A549 (cell line): ENCODE measurements at places on chromosomes 3 and 15.

GRCh38 chr15:49236869-49237268 lies 66.8 kb downstream of the GALK2 start:
- no peak for DNase-seq

- DNase-seq: no peak
These were observed 48.3 kb downstream of the CLDN11 start for GRCh38 chr3:170467007-170467406.

- DNase-seq: no peak
These were observed 189.5 kb downstream of the SHOX2 start for GRCh38 chr3:157916672-157917071.

DNA sequence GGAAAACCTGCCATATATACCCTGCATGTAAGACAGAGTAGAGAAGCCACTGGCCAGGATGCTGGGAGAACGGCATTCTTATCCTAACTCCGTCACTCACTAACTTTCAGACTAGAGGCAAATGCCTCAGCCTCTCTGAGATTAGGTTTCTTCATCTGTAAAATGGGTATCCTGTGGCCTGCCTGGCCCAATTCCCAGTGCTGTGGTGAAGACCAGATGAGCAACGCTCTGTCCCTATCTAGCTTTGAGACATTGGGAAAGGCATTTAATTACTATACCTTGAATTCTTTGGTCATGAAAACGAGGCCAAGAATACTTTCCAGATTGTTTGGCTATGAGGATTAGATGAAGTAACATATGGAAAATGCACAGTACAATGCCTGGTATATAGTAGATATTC lies 35.9 kb downstream of the CEMIP start:
- DNase-seq: no peak

GRCh38 chr3:182671942-182672341 lies 121.4 kb upstream of the ATP11B start:
- no peak for DNase-seq

- DNase-seq: no peak
These were observed 62.5 kb upstream of the FOXB1 start for GRCh38 chr15:59941612-59942011.

DNA sequence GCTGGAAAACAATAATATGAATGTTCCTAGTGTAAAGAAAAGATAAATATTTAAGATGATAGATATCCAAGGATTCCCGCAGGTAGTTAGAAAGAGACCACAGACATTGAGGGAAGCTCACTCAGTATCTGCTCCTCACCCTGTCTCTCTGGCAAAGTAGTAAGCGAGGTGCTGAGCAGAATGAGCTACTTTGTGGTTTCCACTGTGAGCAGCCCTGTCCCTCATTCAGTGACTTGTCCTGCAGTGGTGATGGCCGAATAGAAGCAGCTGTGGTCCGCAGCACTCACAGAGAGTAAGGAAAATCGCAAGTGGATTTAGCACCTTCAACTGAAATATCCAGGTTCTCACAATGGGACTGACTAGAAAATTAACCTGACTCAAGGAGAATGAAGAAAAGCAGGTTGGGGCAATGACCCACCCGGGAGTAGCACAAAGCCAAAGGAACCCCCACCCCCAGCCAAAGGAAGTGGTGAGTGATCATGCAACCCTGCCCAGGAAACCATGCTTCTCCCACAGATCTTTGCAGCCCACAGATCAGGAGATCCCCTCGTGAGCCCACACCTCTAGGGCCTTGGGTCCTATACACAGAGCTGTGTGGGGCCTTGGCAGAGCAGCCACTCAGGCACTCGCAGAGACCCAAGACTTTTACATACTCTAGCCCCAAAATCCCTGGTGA lies 21.8 kb upstream of the SLC25A38 start:
- no peak for DNase-seq

GRCh38 chr15:75034615-75035014 lies 11.2 kb downstream of the PPCDC start:
- no peak for DNase-seq

GRCh38 chr3:161890147-161890625 lies 393.6 kb downstream of the OTOL1 start:
- DNase-seq: peak; percentile 93

- DNase-seq: no peak
These were observed 331.5 kb upstream of the CFAP20DC start for GRCh38 chr3:59381282-59381681.

DNA sequence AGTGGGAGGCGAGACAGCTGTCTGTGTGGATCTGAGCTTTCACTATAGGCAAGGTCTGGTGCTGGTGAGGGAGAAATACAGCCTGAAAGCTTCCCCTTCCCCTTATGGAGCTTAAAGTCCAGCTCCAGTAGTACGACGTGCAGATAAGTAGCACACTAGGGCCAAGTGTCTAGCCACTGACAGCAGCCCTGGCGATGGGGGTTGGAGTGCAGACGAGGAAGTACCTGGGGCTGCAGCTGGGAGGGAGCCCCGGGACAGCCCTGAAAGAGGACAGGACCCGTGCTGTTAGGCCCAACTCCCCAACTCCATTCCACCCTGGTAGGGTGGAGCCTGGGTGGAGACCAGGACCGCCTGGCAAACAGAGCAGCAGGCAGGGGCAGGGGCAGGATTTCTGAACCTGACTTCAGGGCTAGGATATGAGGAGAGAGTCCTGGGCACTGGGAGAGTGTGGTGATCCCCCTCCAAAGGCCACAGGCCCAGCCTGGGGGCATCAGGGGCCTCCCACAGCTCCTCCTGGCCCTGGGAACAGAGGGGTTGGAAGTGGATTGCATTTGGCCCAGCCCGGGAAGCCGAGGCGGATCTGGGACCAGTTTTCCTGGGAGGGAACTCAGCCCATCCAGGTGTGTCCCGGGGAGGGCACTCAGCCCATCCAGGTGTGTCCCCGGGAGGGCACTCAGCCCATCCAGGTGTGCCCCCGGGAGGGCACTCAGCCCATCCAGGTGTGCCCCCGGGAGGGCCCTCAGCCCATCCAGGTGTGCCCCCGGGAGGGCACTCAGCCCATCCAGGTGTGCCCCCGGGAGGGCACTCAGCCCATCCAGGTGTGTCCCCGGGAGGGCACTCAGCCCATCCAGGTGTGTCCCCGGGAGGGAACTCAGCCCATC lies 42.8 kb downstream of the BDH1 start:
- DNase-seq: no peak

DNA sequence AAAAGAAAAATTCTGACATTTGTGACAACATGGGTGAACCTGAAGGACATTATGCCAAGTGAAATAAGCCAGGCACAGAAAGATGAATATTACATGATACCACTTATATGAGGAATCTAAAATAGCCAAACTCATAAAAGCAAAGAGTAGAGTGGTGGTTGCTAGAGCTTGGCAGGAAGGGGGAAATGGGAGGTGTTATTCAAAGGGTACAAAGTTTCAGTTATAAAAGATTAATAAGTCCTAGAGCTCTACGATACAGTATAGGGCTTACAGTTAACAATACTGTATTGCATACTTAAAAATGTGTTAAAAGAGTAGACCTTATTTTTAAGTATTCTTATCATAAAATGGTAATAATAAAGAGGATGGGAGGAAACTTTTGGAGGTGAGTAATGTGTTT lies 111.6 kb upstream of the NR2E3 start:
- no peak for DNase-seq

DNA sequence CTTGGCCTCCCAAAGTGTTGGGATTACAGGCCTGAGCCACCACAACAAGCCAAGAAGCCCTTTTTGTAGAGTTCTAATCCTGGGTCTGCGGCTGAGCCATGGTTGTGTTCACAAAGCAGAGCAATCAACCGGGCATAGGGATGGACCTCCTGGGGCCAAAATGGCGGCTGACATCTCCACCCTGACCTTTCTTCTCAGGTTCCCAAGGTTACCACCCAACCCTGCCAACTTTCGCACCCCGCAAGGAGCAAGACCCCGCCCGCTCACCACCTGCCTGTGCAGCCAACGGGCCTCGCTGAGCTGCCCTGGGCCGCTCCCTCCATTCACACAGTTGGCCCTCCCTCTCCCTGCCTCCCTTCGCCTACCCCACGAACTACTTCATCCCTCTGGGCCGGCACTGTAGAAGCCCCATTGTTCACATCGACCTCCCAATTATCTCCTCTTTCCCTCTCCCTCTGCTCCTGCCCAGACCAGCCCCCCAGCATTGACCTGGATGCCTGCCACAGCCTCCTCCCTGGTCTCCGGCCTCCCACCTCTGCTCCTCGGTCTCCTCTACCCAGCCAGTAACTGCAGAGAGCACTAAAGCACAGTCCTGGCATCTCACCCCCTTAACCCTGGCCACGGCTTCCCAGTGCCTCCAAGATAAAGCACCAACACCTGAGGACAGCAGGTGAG lies 62.0 kb upstream of the TFRC start:
- DNase-seq: no peak

DNA sequence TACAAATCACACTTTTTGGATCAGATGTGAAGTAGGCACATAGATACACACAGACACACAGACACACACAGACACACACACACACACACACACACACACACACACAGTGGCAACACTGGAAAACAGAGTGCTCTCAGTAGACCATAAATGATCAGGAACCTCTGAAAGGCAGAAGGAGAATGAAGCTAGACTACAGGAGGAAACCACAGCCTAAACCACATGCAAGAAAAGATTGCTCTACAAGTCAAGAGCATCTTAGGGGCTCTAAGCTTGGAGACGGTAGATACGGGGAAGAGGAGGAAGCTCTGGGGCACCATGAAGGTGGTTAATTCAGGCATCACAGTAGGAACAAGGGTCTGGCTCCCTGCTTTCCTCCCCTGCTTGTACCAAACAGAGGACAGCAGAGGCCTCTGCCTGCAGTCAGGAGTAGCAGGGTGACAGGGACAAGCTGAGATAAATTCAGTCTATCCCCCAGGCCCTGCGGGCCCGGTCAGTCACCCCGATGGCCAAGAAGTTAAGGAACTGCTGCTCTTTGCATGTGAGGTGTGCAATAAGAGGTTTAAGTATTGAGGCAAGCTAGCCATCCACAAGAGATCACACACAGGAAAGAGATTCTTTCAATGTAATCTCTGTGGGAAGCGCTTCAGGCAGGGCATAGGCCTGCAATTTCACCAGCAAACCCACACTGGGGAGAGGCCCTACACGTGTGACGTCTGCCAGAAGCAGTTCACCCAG lies 23.5 kb upstream of the ARPIN start:
- DNase-seq: no peak

GRCh38 chr3:111338059-111338698 lies 203.8 kb upstream of the CD96 start:
- DNase-seq: peak; percentile 73

GRCh38 chr15:89363133-89363532 lies 28.5 kb upstream of the POLG start:
- no peak for DNase-seq

DNA sequence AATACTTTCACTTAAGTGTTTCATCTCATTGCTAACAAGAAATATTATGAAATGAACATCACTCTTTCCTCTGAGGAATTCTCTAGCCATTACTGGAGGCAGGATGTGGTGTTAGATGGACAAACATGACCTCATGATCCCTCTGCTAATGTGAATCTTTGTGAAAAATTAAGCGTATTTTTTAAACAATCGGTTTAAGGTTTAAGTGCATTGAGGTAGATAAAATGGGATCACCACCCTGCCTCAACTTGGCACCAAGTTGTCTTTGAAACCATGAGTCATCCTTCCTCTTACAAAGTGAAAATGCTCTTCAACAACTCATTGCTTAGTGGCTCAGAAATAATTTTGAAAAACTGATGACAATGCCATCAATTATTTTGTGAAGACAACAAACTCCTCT lies 76.0 kb upstream of the DCBLD2 start:
- peak; percentile 89 for DNase-seq

GRCh38 chr3:174529298-174529697 lies 329.8 kb upstream of the NAALADL2 start:
- DNase-seq: no peak

GRCh38 chr3:126679831-126680666 lies 24.0 kb upstream of the CHCHD6 start:
- no peak for DNase-seq

DNA sequence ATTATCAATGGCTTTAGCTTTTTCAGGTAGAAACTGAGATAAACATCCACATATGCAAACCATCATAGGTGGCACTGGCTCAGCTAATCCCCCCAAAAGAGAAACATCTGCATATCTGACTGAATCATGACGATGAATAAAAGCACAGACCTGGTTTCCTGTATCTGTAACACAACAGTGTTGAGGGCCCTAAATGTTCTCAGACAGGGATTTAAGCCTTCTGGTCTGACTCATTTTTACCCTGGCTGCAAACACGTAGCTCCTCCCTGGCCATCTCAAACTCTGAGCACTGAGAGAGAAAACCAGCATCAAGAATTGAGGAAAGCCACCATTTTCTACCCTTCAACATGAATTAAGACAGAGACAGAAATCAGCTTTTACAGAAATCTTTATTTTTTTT lies 35.2 kb downstream of the GLB1 start:
- DNase-seq: no peak

DNA sequence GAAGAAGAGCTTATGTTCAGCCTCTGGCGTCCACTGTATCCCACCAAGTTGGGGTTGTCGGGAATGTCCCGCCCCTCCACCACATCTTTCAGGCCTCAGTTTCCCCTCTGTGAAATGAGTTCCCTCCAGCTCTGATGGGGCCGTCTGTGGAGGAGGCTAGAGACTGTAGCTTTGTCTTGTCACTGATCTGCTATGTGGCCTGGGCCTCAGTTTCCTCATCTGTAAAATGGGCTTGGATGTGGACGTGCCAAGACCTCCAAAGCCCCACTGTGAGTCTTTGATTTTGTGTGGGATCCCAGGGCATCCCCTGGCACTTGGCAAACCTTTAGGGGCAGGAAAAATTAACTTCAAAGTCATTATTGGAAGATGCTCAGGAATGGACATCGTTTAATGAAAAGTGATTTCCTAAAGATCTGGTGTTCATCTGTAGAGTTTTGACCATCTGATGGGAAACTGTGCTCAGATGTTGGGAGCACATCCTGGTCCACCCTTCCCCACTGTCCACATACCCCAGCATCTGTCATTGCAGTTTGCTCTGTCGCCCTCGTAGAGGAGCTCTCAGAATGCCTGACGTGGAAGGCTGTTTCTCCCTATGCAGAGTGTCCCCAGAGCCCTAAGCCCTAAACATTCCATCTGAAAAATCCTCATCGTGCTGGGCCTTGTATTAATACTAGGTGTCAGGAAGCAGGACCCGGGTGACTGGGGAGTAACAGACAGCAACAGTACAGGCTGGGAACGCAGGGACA lies 28.5 kb downstream of the SLC6A6 start:
- no peak for DNase-seq

DNA sequence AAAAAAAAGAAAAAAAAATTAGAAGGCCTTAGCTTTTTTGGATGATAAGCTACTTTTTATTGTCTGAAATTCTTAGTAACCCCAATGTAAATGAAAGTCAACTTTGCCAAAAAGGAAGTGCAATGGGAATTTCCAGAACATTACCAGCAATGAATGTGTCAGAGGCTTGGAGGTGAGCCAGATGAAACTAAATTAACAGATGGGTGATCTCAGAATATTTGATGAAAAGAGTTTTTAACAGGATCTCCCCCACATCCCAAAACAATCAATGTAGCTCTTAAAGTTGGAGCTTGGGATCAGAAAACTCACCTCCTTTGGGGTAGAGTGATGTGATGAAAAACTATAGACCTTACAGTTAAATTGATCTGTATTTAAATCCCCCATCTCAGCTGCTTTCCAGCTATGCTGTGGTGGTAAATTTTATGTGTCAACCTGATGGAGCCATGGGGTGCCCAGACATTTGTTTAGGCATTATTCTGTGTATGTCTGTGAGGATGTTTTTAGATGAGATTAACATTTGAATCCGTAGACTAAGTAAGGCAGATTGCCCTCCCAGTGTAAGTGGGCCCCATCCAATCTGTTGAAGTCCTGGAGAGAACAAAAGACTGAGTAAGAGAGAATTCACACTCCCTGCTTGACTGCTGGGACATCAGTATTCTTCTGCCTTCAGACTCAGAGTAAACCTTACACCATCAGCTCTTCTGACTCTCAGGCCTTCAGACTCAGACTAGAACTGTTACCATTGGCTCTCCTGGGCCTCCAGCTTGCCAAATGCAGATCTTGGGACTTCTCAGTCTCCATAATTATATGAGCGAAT lies 84.3 kb upstream of the TNFSF10 start:
- DNase-seq: no peak
